Endothelial cell of umbilical vein (primary cell): ENCODE measurements at places on chromosomes 12 and 14. TPM values are rescaled to one million over a fixed set of nuclear protein-coding genes. Genes with fewer than 3 reads are reported as not detected.
A peak's percentile ranks its signal among the peaks of the same experiment; 100 is the strongest.

GRCh38 chr12:67388331-67389138 is 119.4 kb downstream of the CAND1 start:
- no peak overlapping the region for H3K4me3 ChIP-seq
- no peaks in the 10 kb centered on the region for H3K4me1 ChIP-seq
- DNase-seq, result no peak
- H3K27me3 ChIP-seq, result no peaks in the 10 kb centered on the region
- no peaks in the 10 kb centered on the region for H3K36me3 ChIP-seq

- H3K27me3 ChIP-seq, result no peaks in the 10 kb centered on the region
- no peaks in the 10 kb centered on the region for H3K4me1 ChIP-seq
- DNase-seq, result peak; percentile 15
Observed at GRCh38 chr14:45201905-45202304, 51.1 kb downstream of the MIS18BP1 start.

- DNase-seq, result peak; percentile 94
- peak overlapping the region; percentile 67 for H3K27ac ChIP-seq
- peak overlapping the region; percentile 44 for H3K4me3 ChIP-seq
- no peaks in the 10 kb centered on the region for H3K36me3 ChIP-seq
- H3K27me3 ChIP-seq, result peaks cover 19% of the 10 kb centered on the region
- peaks cover 10% of the 10 kb centered on the region for H3K4me1 ChIP-seq
Observed at GRCh38 chr12:48197971-48198671, 5.0 kb downstream of the OR10AD1 start.

DNA sequence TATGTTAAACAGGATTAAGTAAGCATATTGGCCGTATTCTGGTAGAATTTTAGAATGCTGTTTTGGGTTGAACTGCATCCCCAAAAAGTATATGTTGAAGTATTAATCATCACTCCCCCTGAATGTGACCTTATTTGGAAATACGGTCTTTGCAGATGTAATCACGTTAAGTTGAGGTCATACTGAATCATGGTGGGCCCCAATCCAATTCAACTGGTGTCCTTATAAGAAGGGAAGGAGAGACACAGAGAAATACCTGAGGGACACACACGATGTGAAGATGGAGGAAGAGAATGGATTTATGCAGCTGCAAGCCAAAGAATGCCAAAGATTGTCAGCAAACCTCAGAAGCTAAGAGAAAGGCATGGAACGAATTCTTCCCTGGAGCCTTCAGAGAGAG is 268.6 kb downstream of the ITPR2 start:
- H3K27ac ChIP-seq, result no peak overlapping the region
- H3K36me3 ChIP-seq, result peaks cover 3% of the 10 kb centered on the region
- H3K27me3 ChIP-seq, result no peaks in the 10 kb centered on the region

- no peaks in the 10 kb centered on the region for H3K27me3 ChIP-seq
- H3K36me3 ChIP-seq, result no peaks in the 10 kb centered on the region
- no peak overlapping the region for H3K4me3 ChIP-seq
- no peaks in the 10 kb centered on the region for H3K4me1 ChIP-seq
- no peak overlapping the region for H3K27ac ChIP-seq
- DNase-seq, result no peak
Observed at GRCh38 chr14:101320396-101320795, 240.9 kb upstream of the DIO3 start.

DNA sequence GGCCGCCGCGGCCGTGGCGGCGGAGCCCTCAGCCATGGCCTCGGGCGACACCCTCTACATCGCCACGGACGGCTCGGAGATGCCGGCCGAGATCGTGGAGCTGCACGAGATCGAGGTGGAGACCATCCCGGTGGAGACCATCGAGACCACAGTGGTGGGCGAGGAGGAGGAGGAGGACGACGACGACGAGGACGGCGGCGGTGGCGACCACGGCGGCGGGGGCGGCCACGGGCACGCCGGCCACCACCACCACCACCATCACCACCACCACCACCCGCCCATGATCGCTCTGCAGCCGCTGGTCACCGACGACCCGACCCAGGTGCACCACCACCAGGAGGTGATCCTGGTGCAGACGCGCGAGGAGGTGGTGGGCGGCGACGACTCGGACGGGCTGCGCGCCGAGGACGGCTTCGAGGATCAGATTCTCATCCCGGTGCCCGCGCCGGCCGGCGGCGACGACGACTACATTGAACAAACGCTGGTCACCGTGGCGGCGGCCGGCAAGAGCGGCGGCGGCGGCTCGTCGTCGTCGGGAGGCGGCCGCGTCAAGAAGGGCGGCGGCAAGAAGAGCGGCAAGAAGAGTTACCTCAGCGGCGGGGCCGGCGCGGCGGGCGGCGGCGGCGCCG is 381 bp downstream of the YY1 start:
- H3K36me3 ChIP-seq, result no peaks in the 10 kb centered on the region
- peak overlapping the region; percentile 49 for H3K4me3 ChIP-seq
- peak; percentile 36 for DNase-seq
- peaks cover 22% of the 10 kb centered on the region for H3K4me1 ChIP-seq
- H3K27me3 ChIP-seq, result no peaks in the 10 kb centered on the region

GRCh38 chr14:26191123-26191522 is 406.7 kb downstream of the NOVA1 start:
- no peaks in the 10 kb centered on the region for H3K27me3 ChIP-seq
- no peak overlapping the region for H3K27ac ChIP-seq
- H3K4me1 ChIP-seq, result peaks cover 7% of the 10 kb centered on the region
- no peaks in the 10 kb centered on the region for H3K36me3 ChIP-seq
- no peak for DNase-seq
- no peak overlapping the region for H3K4me3 ChIP-seq

TOMM20L gene
- total RNA-seq, result not detected in 2 replicates

LHX5 gene
- total RNA-seq, result not detected in 2 replicates

LMNTD1 gene
- total RNA-seq, result not detected in 2 replicates
